ENCODE measurements at places on chromosomes 13 and 19.

GRCh38 chr13:62887046-62887445 is 1471.4 kb upstream of the PCDH20 start:
- no peak for DNase-seq

DNA sequence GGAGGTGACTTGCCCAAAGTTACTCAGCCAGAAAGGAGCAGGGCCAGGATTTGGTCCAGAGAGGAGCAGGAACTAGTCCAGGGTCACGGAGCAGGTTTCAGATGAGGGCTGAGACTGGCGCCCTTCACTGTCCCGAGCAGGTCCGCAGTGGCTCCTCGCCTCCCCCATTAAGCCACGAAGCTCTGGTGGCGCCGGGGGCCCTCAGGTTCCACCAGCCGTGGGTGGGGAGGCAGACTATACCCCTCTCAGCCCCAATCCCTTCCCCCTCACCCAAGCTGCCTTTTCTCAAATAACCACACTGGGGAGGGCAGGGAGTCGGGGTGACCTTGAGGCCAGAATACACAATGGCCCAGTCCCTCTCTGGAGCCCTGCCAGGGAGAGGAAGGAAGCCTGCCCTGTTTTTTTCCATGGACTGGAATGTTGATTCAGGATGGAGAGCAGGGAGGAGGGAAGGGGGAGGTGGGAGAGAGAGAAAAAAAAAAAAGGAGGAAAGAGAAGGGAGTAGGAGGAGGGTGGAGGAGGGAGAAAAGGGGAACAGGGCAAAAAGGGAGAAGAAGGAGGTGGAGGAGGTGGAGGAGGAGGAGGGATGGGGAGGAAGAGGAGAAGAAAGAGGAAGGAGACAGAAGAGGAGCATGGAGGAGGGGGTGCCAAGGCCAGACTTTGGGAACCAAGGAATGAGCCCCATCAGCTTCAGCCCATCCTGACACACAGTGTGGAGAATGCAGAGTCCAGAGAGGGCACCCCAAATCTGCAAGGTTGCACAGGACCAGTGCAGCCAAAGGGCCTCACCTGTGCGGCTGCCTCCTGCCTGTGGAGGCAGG is 19.7 kb downstream of the CEACAM16 start:
- DNase-seq, result no peak

GRCh38 chr13:50629966-50630365 is 213.5 kb downstream of the DLEU7 start:
- DNase-seq, result no peak

GRCh38 chr13:91331047-91331915 is 16.2 kb upstream of the MIR17HG start:
- DNase-seq, result no peak

GRCh38 chr19:35629332-35629633 is 447 bp downstream of the RBM42 start:
- DNase-seq, result no peak

DNA sequence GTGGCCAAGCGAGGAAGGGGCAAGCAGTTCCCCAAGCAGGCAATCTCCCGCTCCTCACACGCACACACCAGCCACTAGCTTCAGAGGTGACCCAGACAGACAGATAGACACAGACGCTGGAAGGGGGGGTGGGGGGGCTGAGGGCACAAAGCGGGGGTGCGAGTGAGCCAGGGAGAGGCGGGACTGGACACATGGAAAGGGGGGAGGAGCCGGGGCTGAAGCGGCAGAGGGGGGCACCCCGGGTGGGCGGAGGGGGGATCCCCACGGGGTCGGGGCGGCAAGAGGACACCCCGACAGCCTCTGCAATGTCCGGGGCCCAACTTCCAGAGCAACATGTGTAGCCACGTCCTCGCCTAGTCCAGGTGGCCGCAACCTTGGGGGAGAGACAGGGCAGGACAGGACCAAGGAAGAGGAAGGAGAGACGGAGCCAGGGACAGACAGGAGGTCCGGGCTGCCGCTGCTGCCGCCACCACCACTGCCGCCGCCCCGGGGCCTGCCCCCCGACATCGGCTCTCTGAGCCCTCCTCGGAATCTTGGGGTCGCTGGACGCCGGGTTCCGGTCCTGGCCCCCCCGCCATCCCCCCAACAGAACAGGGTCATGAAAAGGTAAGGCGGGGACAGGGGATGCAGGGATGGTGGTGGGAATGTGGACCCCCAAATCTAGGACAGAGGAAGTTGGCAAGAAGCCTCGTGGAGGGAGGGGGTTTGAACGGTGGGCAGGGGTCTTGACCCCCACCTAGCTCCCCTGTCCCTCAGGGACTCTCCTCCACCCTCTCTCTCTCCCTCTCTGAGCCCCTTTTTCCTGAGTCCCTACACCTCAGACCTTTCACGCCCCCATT is 1.1 kb downstream of the GRIN2D start:
- no peak for DNase-seq

DNA sequence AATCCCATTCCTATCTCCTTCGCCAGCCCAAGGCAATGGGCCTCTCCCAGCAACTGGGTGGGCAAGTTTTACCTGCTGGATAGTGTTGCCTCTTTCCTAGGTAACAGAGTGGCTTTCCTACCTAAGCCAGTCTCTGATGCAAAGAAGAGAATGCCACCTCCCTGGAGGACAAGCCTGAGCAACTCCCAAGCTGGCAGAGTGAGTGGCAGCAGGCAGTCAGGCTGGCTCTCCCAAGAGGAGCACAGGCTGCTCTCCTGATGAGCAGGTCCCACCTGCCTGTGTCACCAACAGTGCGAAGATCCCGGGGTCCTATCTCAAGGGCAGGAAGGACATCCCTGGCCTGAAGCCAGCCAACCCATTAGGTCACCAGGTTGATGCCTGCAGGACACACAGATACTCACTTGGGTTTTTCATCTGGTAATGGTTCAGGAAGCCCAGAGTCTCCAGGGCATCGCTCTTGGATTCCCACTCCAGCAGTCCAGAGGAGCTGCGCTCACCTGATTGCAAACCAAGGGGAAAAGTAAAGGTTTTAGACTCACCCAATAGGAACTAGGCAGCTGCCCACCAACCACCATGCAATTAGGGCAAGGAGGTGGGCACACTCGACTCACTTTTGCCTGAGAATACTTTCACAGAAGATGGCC is 5.5 kb upstream of the ECH1 start:
- no peak for DNase-seq

DNA sequence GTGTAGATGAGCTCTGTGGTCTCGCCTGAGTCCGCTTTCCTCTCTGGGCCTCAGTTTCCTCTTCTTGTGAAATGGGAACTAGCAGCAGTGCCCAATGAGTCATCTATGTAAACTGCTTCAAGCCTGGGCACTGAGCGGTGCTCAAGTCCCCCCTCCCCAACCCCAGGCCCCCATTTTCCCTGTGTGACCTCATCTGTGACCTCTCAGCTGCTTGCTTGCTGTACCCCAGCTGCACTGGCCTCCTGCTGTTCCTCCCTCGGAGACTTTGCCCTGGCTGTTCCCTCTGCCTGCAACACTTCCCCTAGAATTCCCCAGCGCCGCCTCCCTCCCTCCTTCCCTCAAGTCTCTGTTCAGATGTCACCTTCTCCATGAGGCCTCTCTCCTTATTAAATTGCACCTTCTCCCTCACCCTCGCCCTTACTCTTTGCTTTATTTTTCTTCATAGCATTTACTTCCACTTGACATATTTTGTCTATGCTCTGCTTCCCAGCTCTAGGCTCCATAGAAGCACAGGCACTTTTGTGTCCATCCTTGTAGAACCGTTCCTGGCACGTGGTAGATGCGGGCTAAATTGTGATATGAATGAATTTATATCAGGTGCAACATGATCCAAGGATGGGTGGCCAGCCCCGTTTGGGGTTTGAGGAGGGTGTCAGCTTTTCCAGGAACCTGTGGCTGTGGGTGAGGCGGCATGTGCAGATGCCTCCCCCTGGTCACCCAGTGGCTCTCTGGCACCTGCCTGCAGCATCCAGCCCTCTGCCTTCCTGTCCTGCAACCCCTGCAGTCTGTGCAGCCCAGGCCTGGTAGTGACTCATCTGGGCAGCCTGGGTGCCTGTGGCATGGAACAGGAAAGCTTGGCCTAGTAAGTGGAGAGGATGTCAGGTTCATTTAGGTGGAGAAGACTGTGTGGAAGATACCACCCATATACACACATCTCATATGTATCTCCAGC is 26.3 kb downstream of the SIPA1L3 start:
- DNase-seq, result no peak

DNA sequence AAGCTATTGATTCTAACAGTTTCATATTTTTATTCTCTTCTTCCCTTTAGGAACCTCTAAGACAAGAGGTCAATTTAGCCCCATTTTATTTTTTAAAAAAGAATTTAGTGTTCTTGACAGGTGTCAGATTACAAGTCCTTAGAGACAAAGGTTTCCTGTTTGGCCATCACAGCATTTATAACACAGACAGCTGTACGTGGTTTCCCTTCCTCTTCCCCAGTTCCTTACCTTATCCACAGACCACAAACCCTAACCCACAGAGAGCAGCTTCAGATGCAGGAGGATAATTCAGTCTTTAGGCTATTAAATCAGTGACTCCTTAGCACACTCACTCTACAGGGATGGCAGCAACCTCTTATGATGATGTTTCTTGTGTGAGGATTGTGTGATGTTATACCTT is 1210.1 kb downstream of the DIAPH3 start:
- no peak for DNase-seq

GRCh38 chr19:2488405-2488941 is 12.5 kb downstream of the GADD45B start:
- no peak for DNase-seq

DNA sequence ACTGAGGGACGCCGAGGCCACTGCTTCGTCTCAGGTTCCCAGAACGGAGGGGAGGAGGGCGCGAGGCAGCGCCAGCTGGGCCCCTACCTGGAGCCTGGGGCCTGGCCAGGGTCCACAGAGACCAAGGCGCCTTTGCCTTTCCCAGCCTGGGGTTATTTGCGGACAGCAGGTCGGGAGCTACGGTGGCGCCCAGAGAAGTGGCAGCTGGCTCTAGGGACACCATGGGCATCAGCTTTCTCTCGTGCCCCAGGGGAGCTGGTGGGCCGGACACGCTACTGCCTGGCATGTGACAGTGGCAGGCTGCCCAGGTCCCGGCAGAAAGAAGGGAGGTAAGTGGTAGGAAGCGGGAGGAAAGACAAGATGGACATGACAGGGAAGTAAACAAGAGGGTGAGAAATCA is 19.0 kb downstream of the AKT2 start:
- DNase-seq, result no peak

DNA sequence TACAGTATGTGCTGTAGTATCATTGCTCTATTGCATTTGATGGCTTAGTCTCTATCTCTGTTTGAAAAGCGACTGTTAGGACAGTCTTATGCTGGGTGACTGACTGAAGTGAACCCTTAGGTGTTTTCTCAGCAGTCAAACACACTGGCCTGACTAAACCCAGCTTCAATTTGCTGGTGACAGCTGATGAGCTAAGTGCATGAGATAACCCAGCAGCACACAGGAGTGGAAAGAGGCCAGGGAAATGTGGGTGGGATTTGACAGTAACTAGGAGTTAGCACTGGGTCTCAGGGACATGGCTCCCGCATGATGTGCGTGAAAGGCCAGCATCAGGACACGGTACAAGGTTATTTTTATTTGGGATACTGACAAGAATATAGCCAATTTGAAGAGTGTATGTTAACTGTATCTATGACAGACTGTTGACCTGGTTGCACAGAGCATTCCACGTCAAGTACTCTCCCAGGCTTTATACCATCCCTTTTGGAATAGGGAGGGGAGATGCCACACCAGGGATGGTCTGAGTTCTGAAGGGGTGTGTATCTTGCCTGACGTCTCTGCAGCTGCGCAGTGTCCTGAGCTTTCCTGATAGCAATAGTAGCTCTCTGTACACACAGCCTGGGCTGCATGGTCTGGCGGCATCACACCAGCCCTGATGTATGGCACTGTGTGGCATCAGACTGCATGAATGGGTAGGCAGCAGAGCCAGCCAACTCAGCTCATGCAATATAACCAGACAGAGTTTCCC is 144.8 kb downstream of the FLT1 start:
- DNase-seq, result no peak

GRCh38 chr19:43425567-43426392 is 11.1 kb downstream of the TEX101 start:
- DNase-seq, result no peak

DNA sequence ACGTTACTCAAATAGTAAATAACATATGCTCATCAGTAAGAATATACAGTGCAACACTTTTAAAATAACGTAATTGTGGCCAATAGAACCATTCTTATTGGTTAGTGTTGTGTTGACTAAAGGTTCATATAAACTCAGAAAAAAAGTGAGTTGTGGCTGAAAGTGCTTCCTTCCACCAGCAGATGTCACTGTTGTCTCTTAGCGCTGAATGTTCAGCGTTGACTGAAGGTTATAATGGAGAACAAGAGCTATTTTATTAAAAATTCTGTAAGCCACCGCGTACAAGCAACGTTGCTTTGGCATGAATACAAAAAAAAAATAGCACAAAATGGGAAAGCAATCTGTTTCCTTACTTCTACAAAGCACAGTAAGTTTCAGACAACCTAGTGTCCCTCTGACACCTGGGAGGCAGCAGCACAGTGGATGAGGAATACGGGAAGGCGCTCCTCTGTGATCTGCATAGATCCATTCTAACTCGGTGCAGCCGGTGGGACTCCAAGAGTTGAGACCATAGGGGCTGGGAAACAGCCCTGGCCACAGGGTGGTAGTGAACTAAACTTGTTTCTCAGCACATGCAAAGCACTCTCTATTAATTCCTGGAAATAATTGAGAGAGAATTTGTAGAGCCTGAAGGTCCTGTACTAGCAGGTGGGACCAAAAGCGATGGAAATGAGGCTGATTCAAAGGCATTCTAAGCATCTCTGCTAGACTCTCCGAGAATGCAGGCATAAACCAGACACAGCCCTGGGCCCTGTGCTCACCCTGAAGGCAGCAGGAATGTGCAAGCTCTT is 23.9 kb upstream of the OXGR1 start:
- DNase-seq, result no peak

DNA sequence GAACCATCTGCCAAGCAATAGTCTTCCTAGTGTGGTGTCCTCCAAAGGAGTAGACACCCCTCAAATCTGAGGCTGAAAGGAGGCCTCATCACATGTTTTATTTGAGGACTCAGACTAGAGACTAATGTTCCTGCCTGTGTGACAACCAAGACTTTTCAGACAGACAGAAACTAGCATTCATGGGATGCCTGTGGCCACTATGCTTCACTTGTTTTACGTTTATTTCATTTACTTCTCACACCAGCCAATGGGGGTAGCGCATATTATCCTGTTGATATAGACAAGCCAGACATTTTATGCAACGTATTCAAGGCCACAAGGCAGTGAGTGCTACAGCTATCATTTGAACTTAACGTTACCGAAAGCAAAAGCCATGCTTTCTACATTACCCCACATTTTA is 391.7 kb upstream of the HTR2A start:
- no peak for DNase-seq
